Stimulated activated CD4-positive, alpha-beta T cell treated with anti-CD3 and anti-CD28 coated beads, Interleukin-1b, Interleukin-23, amount 100 ng/mL, for 24 hours (primary cell): ENCODE measurements at places on chromosomes 2 and 18.

DNA sequence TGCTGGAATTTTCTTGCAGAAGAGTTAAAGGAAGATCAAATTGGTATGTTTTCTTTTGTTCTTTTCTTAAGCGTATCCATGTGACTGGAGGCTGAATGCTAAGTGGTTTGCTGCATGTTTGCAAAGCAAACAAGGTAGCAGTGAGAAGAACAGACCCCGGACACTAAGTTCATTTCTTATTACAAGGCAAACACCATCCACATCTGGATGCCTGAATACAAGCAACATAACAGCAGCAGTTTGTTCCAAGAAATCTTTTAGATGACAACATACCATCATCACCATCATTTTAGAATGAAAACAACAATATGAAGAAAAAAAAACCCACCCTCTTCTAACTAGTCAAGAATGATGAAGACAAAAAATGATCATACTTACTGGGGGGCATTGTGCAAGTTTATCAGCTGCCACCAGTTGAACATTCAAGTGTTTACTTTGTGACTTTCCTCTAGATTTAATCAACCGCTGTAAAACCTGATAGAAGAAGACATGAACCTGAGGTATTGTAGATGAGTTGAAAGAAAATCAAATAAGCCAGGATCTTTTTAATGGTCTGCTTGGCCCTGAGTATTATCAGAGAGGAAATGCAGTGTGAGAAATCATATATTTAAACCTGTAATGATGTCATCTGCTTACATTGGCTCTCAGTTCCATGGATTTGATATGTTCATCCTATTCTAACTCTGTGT is 25.0 kb upstream of the ARL5A start:
- DNase-seq: no peak

GRCh38 chr2:224319750-224320149 is 82.2 kb downstream of the FAM124B start:
- no peak for DNase-seq

GRCh38 chr18:41587976-41588375 is 367.1 kb upstream of the PIK3C3 start:
- no peak for DNase-seq

DNA sequence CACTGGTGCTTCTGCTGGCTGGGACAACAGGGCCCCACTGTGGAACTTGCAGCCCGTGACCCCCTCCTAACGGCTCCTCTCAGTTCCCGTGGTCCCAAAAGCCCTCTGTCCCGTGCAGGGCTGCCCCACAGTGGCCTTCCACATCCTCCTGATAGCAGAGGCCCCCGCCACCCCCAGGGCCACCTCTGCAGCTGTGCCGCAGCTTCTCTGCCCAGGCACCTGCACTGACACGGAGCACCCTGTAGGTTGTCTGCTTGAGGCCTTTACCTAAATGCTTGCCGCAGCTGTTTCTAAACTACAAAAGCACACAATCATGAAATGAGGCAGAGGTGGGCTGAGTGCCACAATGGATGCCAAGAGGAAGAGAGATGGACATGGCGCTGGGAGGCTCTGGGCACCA is 13.5 kb upstream of the GRHL1 start:
- no peak for DNase-seq

DNA sequence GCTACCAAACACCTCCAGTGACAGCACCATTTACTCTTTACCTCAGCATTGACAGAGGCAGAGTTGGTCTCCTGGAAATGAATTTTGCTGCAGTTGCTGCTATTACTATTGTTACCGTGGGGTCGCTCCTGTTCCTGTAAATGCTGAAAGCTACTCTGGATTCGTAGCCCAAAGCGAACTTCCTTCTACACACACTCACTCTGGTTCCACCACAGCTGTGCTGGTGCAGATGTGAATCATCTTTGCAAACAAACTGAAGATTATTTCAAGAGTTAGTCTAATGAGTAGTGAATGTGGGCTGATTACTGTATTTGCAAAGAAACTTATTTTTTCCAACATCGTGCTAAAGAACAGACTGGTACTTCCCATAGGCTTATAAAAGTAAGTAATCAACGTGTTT is 304.0 kb downstream of the LPIN1 start:
- no peak for DNase-seq

DNA sequence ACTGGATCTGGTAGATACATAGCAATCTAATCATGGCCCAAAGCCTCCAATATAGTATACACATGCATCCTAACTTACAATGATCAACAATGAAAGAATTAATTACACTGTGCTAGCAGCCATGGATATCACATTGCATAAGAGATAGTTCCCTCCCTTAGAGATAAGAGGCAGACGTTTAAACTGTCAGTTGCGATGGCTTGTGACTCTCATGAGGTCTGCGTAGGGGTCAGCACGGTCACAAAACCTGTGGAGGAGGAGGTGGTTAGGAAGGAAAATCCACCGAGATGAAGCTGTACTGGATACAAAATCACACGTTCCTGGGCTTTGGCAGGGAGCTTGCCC is 800 bp upstream of the RALB start:
- DNase-seq: no peak

GRCh38 chr2:239278941-239279365 is 121.9 kb downstream of the HDAC4 start:
- no peak for DNase-seq

- no peak for DNase-seq
Measured at GRCh38 chr18:211582-211981, 53.2 kb downstream of the USP14 start.

GRCh38 chr18:20988726-20989125 is 122.9 kb downstream of the ROCK1 start:
- no peak for DNase-seq

DNA sequence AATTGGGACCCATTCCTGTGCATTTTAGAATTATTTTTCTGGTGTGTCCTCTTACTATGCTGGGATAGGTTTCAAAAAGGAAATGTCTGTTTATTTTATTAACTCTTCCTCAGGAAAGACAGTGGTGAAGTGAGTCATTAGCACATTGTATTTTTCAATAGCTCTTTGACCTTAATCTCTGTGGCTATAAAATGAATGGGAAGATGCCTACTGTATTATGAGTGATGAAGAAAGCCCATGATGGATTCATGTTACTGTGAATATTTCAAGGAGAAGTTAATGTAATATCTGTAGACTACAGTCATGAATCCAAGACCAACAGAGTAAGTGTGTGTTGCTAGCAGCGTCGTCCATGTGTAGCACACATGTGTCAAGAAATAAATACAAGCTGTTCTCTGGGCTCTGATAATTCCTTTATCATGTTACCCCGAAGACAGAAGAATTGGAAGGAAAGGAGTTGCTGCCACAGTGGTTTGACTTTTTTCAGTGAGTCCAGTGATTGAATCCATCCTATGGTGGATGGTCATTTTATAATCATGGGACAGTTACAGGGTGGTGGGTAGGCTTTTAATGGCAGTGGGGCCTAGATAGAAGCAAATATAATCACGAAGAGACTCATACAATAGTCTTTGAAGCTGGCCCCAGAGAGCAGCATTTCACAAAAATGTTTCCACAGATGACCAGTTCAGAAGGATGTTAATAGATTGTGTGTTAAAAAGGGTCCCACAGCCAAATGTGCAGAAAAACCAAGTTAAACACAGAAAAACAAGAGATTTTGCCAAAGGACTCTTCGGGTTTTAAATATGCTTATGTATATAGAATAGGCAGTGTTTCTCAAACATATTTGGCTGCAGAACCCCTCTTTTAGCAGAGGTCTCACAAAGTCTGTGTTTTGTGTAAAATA is 239.7 kb upstream of the RASGRP3 start:
- DNase-seq: no peak

GRCh38 chr2:64792300-64792699 is 138.6 kb upstream of the SERTAD2 start:
- no peak for DNase-seq

DNA sequence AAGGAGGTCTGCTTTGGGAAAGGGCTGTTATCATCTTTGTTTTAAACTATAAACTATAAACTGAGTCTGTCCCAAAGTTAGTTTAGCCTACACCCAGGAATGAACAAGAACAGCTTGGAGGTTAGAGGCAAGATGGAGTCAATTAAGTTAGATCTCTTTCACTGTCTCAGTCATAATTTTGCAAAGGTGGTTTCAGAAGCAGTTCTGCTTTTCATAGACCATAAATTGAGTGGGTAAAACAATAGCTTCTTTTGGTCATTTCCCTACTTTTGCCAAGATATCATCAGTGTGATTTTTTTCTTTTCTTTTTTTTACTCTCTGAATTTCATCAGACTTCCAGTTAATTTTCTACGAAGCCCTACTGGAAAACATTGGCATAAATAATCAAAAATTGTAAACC is 117.0 kb downstream of the AP1S3 start:
- DNase-seq: no peak

- DNase-seq: no peak
Measured at GRCh38 chr2:83953697-83954096, 505.4 kb downstream of the SUCLG1 start.

DNA sequence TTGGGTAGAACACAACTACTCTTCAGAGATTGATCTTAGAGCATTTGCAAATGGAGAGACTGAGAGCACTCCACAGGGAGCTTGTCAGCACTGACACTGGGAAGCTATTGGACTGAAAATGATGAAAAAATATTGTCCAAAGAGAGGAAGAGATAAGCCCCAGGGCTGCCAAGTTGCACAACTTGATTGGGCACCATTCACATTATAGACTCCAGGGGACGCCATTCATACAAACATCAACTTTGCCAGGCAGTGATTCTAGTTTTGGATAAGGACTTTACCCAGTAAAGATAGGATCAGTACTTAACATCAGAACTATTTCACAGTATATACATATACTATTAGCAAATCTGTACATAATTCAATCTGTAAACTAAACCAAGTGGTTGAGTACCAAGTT is 79.6 kb upstream of the MYCN start:
- DNase-seq: no peak

GRCh38 chr2:18518116-18519111 is 42.0 kb downstream of the RDH14 start:
- DNase-seq: no peak
